ENCODE measurements at places on chromosomes 7 and 10.
A peak's percentile ranks its signal among the peaks of the same experiment; 100 is the strongest.

DNA sequence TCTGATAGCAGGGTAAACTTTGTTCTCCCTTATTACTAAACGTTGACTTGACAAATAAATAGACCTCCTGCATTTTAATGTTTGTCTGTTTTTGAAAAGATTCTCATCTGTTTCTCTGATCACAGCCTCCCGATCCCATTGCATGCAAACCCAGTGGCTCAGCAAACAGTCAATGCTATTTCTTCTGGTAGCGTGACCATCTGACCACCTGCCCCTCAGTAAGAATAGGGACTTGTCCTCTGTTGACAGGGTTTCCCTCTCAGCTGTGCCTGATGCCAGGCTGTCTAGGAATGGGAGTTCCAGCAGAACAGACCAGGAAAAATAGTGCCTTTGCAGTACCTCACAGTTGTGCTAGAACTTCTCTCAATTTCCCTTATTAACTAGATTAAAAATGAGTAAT lies 40.7 kb upstream of the EBLN1 start:
- no peak for DNase-seq

GRCh38 chr7:122212754-122213153 lies 68.7 kb upstream of the AASS start:
- DNase-seq = no peak

GRCh38 chr7:50404392-50404791 lies 45.8 kb downstream of the FIGNL1 start:
- DNase-seq = no peak

DNA sequence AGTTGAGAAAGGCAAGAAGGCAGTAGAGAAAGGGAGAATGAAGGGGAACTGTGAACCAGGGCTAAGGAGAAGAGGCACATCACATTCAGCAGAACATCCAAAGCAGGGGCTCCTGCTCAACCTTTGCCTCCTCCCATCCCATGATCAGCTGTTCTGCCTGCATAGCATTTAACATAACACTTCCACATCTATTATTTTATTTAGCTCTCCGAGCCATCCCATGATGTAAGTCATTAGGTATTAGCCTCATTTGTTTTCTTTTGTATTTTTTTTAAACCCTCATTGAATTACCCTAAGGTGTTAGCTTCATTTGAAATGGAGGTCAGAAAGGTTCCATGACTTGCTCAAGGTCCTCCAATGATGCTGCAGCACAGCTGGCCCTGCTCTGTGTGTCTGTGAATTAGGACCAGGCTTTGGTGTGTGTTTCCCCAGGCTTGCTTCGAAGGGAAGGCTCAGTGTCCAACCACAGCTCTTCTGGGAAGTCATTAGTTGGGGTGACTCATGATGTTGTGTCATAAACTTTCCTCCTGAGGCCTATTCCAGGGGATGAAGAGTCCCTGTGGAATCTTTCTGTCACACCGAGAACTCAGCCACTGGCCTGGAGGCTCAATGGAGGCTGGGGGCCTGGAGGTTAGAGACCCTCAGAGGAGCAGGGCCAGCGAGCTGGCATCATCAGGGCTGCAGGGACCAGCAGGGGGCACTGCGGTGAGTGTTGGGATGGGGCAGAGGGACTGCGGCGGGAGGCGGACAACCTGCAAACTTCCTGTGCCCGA lies 16.5 kb downstream of the NPFFR1 start:
- DNase-seq = no peak

GRCh38 chr10:33249659-33250345 lies 84.7 kb downstream of the NRP1 start:
- DNase-seq = no peak

DNA sequence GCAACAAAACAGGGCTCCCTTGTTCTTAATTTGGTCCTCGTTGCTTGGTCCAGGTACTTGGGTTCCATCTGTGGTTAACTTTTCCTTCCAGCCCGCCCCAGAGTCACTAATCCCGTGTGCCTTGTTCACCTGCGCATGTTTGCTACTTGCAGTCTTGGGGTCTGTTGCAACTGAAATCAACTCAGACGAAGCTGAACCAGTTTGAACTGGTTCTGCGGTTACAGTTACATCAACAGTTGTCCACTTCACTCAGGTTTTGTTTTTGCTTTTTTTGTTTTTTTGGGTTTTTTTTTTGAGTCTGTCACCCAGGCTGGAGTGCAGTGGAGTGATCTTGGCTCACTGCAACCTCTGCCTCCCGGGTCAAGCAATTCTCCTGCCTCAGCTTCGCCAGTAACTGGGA lies 34.7 kb downstream of the TRRAP start:
- no peak for DNase-seq

DNA sequence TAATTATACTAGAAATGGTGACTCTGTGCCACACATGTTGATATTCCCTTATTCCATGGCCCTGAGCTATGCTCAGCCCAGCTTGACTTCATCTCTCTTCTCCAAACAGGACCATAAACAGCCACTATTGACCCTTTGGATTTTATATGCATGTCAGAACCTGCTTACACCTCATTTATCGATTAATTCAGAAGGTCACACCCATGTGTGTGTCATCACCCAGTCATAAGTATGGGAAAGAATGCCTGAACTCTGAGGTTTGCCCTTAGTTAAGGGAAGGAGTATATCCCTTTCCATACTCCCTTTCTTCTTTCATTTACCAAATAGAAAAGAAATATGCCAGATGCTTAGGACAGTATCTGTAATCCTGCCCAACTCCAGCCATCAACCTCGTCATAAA lies 602.3 kb downstream of the SORCS3 start:
- DNase-seq = no peak

- no peak for DNase-seq
Observed at GRCh38 chr10:26457088-26457487, 18.9 kb downstream of the APBB1IP start.

- DNase-seq = no peak
Observed at GRCh38 chr7:39674406-39674805, 51.0 kb downstream of the RALA start.

- DNase-seq = no peak
Observed at GRCh38 chr7:41954976-41955375, 252.1 kb upstream of the INHBA start.

GRCh38 chr7:44064791-44065430 lies 456 bp downstream of the PGAM2 start:
- DNase-seq = peak; percentile 62

DNA sequence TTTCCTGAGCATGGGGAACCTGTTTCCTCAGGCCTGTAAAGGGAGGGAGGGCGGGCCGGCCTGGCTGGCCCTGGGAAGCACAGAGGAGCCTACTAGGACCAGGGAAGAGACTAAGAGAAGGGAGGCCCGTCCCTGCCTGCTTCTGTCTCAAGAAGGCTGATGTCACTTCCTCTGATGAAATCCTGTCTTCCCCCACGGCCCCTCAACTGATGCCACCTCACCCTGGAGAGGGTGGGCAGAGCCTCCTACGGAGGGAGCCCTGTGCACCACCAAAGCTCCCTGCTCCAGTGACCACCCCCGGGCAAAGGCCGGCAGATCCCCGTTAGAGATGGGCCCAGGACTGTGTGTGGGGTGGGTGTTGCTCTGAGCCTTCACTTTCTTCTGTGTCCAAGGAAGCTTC lies 1.0 kb upstream of the PILRA start:
- DNase-seq = no peak

DNA sequence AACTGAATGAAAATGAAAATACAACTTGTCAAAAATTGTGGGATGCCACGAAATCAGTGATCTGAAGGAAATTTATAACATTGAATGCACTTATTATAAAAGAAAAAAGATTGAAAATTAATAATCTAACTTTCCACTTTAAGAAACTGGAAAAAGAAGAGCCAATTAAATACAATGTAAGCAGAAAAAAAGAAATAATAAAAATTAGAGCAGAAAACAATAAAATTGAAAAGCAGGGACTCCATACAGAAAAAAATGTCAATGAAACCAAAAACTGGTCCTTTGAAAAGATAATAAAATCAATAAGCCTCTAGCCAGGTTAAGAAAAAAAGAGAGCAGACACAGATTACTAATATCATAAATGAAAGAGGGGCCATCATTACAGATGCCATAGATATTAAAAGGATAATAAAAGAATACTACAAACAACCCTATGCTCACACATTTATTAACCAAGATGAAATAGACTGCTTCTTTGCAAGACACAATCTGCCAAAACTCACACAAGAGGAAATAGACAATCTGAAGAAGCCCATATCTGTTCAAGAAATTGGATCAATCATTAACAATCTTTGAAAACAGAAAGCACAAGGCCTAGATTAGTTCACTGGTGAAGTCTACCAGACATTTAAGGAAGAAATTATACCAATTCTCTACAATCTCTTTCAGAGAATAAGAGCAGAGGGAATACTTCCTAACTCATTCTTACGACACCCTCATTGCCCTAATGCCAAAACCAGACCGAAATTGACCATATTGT lies 233.8 kb upstream of the NEBL start:
- DNase-seq = no peak

DNA sequence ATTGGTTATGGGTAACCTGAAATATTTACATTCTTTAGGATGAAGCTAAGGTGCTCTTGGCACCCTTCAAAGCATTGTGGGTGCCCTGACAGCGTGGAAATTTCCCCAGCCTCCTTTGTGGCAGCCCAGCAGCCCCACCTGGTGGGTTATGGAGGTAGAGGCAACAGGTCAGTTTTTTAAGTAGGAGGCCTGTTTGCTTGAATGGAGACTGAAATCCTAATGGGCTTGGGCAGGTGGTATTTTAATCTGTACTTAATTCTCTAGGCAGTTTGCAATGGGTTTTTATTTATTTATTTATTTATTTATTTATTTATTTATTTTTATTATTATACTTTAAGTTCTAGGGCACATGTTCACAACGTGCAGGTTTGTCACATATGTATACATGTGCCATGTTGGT lies 139.4 kb downstream of the EPC1 start:
- DNase-seq = peak; percentile 66

Data from pancreas (tissue), 10 donors.